ENCODE measurements at places on chromosomes 5 and 9.

GRCh38 chr5:87069974-87070608 is 197.6 kb upstream of the RASA1 start:
- H3K36me3 ChIP-seq = no peaks in the 10 kb centered on the region
- no peak overlapping the region for H3K4me3 ChIP-seq
- peaks cover 26% of the 10 kb centered on the region for H3K4me1 ChIP-seq
- DNase-seq = no peak
- H3K27ac ChIP-seq = peak overlapping the region; percentile 32

DNA sequence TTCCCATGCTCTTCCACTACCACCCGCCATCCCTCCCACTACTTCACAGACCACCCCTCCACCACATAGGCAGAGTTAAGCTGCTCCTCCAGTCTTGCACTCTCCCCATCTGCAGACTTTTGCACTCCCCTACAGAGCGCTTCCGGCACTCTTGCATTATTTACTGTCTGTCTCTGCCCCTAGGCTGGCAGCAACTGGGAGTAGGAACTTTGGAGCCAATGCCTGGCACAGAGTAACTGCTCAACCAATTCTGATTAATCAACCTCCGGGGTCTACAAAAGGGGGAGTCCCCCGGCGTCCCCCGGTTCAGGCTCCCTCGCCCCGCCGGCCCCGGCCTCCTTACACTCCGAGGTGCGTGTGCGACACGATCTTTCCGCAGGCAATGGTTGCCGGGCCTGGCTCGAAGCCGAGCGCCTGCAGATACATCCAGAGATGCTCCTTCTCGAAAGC is 498 bp downstream of the HAUS6 start:
- peak overlapping the region; percentile 97 for H3K27ac ChIP-seq
- no peaks in the 10 kb centered on the region for H3K27me3 ChIP-seq
- no peaks in the 10 kb centered on the region for H3K36me3 ChIP-seq
- H3K4me3 ChIP-seq = peak overlapping the region; percentile 92
- H3K4me1 ChIP-seq = peaks cover 40% of the 10 kb centered on the region

- peaks cover 32% of the 10 kb centered on the region for H3K27me3 ChIP-seq
- DNase-seq = no peak
- peak overlapping the region; percentile 44 for H3K27ac ChIP-seq
- no peak overlapping the region for H3K4me3 ChIP-seq
- H3K36me3 ChIP-seq = peaks cover 5% of the 10 kb centered on the region
Observed at GRCh38 chr5:174692982-174693422, 31.4 kb upstream of the MSX2 start.

GRCh38 chr5:99331061-99331460 is 402.3 kb upstream of the CHD1 start:
- H3K27me3 ChIP-seq = no peaks in the 10 kb centered on the region
- no peak overlapping the region for H3K27ac ChIP-seq
- no peaks in the 10 kb centered on the region for H3K4me1 ChIP-seq
- no peaks in the 10 kb centered on the region for H3K36me3 ChIP-seq
- no peak overlapping the region for H3K4me3 ChIP-seq

DNA sequence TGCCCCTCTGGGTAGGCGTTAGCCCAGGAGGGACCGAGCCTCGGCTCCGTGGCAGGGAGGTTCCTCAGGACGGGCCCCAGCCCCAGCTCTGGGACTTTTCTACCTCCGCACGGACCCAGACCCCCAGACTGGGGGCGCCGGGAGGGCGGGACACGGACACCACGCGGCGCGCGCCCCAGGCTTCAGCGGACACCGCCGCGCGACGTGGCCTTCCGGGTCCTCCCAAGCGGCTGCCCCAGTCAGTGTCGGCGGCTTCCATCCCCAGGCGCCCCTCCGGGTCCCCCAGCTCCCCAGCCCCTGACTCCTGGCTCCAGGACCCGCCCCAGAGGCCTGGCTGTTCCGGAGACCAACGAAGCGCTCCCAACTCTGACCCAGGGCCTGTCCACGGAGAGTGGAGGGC is 3.1 kb downstream of the LCNL1 start:
- H3K36me3 ChIP-seq = no peaks in the 10 kb centered on the region
- peaks cover 27% of the 10 kb centered on the region for H3K27me3 ChIP-seq
- DNase-seq = no peak
- no peak overlapping the region for H3K4me3 ChIP-seq
- no peak overlapping the region for H3K27ac ChIP-seq

DNA sequence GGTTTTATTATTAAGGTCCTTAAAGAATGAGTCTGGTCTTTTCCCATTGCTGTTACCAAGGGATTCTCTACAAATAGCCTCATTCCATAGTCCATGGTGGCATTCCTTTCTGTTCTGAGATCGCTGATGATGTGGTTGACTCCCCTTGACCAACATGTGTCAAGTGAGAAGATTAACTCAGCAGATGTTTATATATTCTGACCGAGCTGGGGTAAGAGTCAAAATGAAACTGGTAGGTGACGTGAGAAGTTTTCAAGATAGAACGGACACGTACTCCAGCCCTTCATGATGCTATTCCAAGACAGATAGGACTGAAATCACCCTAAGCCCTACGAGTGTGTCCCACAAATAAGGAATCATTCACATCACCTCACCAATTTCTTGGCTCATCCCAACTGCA is 155.5 kb upstream of the WWC1 start:
- H3K4me1 ChIP-seq = no peaks in the 10 kb centered on the region
- H3K27ac ChIP-seq = no peak overlapping the region
- no peaks in the 10 kb centered on the region for H3K36me3 ChIP-seq
- no peak for DNase-seq

DNA sequence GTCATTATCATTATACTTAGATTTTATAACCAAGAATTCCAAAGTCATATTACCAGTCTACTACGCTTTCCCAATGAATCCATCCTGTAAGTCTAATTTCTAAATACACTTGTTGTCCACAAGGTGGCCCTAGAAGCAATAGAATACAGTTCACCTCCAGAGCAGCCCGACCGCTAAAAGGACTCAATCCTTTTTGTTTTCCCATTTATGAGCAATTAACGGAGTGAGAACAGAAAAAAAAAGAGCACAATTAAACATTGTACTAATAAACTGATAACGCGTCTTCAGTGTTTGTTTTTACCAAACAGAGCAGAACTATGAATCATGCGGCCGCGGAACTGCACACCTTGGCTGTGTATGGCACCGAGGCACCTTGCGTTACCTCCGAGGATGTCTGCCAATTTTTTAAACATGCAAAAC is 160.7 kb upstream of the DAPK1 start:
- H3K27me3 ChIP-seq = peaks cover 39% of the 10 kb centered on the region
- H3K4me1 ChIP-seq = peaks cover 16% of the 10 kb centered on the region
- no peak for DNase-seq

DNA sequence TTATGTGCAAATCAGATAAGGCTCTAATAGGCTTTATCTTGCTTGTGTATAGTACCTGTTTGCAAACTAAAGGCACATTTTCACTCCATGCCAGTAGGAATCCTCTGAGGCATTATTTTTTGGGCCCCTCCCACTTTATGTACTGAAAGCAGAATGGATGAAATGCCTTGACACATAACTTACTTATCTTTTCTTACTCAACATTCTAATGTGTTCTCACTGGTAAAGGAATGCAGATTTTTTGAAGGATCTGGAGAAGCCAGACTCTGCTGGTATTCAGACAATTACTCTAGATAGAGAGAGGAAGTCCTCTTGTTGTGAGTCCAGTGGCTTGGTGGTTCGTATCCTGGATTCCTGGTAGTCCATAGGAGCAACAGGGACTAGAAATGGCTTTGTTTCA is 336.7 kb downstream of the CCDC171 start:
- H3K36me3 ChIP-seq = no peaks in the 10 kb centered on the region
- H3K27ac ChIP-seq = no peak overlapping the region
- no peaks in the 10 kb centered on the region for H3K4me1 ChIP-seq
- H3K27me3 ChIP-seq = no peaks in the 10 kb centered on the region

- no peak for DNase-seq
- H3K4me1 ChIP-seq = peaks cover 63% of the 10 kb centered on the region
- H3K27me3 ChIP-seq = no peaks in the 10 kb centered on the region
- peak overlapping the region; percentile 49 for H3K4me3 ChIP-seq
- H3K36me3 ChIP-seq = peaks cover 20% of the 10 kb centered on the region
- H3K27ac ChIP-seq = peak overlapping the region; percentile 60
Observed at GRCh38 chr9:137707361-137707760, 88.6 kb downstream of the EHMT1 start.

GRCh38 chr5:157819502-157820115 is 39.3 kb downstream of the CLINT1 start:
- no peak for DNase-seq
- H3K27me3 ChIP-seq = no peaks in the 10 kb centered on the region
- peaks cover 18% of the 10 kb centered on the region for H3K36me3 ChIP-seq
- H3K4me1 ChIP-seq = peaks cover 29% of the 10 kb centered on the region
- no peak overlapping the region for H3K4me3 ChIP-seq

GRCh38 chr5:119597728-119598298 is 31.5 kb upstream of the FAM170A start:
- no peak overlapping the region for H3K4me3 ChIP-seq
- H3K27ac ChIP-seq = no peak overlapping the region
- no peak for DNase-seq

- no peak overlapping the region for H3K4me3 ChIP-seq
- H3K27me3 ChIP-seq = no peaks in the 10 kb centered on the region
- H3K4me1 ChIP-seq = peaks cover 2% of the 10 kb centered on the region
- peaks cover 4% of the 10 kb centered on the region for H3K36me3 ChIP-seq
- peak overlapping the region; percentile 10 for H3K27ac ChIP-seq
- no peak for DNase-seq
Observed at GRCh38 chr9:85898332-85898731, 42.6 kb upstream of the NAA35 start.

- H3K4me1 ChIP-seq = no peaks in the 10 kb centered on the region
- H3K27ac ChIP-seq = no peak overlapping the region
- no peak overlapping the region for H3K4me3 ChIP-seq
Observed at GRCh38 chr5:141260458-141261237, 15.5 kb downstream of the PCDHB15 start.

DNA sequence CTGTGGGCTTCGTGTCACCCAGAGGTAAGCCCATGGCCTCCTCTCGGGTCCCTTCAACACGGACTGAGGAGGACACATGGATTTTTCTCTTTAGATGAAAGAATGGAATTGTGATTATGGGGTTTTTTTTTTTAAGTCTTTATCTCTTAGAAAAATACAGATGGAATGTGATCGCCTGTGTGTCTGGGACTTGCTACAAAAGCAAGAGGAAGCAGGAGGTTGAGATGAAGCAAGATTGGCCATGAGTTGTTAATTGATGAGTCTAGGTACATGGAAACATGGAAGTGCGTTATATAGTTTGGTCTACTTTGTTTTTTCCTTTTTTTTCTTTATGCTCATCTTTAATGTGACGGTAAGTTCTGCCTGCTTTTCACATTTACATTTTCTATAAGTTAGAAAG is 14.6 kb downstream of the USP20 start:
- peaks cover 40% of the 10 kb centered on the region for H3K4me1 ChIP-seq
- H3K27ac ChIP-seq = no peak overlapping the region
- DNase-seq = no peak

- H3K36me3 ChIP-seq = no peaks in the 10 kb centered on the region
- H3K27ac ChIP-seq = no peak overlapping the region
- no peak overlapping the region for H3K4me3 ChIP-seq
- H3K4me1 ChIP-seq = no peaks in the 10 kb centered on the region
- no peak for DNase-seq
Observed at GRCh38 chr5:126695091-126695490, 81.8 kb upstream of the LMNB1 start.

GRCh38 chr5:135467051-135467625 is 15.0 kb upstream of the TIFAB start:
- no peaks in the 10 kb centered on the region for H3K36me3 ChIP-seq
- DNase-seq = no peak
- H3K27ac ChIP-seq = no peak overlapping the region
- no peak overlapping the region for H3K4me3 ChIP-seq

DNA sequence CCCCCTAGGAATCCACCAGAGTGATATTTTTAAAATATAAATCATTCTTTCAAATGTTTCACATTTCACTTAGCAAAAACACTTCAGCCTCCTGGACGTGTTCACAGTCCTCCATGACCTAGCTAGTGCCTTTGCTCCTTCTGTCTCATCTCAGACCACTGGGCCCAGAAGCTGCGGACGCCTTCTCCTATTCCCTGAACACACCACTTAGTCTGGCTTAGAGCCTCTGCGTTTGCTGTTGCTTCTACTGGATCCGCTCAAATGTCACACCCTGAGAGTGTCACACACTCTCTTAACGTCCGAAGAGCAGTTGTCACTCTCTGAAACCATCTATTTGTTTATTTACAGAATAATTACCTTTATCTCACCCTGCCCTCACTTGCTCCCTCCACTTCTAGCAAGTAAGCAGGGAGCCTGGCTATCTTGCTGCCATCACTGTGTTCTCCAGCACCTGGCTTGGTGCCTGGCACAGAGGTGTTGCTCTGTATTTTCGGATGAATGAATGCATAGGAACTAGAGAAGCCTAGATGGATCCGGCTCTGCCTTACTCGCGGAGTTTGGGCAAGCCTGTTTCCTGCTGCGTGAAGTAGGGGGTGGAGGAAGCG is 1.2 kb upstream of the GRK6 start:
- no peak for DNase-seq
- peaks cover 48% of the 10 kb centered on the region for H3K4me1 ChIP-seq
- peaks cover under 1% of the 10 kb centered on the region for H3K36me3 ChIP-seq
- H3K27me3 ChIP-seq = no peaks in the 10 kb centered on the region
- peak overlapping the region; percentile 98 for H3K27ac ChIP-seq

GRCh38 chr9:29806937-29807618 is 2233.8 kb upstream of the C9orf72 start:
- no peaks in the 10 kb centered on the region for H3K36me3 ChIP-seq
- no peaks in the 10 kb centered on the region for H3K4me1 ChIP-seq
- no peaks in the 10 kb centered on the region for H3K27me3 ChIP-seq
- DNase-seq = no peak
- H3K4me3 ChIP-seq = no peak overlapping the region

DNA sequence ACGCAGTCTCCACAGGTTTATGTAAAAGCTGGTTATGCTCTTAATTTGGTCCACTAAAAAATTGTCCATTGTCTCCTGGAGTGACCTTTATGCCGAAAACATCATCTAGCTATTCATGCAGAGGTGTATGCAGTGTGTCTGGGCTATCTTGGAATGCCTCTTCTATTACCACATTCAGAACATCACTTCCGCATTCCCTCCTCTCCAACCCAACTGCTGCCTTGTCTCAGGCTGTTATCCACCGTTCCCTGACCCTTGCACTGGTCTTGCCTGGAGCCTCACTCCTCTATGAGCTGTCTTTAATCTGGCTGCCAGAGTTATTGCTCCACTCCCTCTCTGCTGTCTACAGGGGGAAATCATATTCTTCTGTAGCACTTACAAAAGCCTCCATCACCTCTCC is 214.1 kb upstream of the ANKRD55 start:
- no peak overlapping the region for H3K27ac ChIP-seq
- no peaks in the 10 kb centered on the region for H3K36me3 ChIP-seq
- DNase-seq = no peak
- H3K27me3 ChIP-seq = no peaks in the 10 kb centered on the region
- peaks cover 5% of the 10 kb centered on the region for H3K4me1 ChIP-seq

- H3K27me3 ChIP-seq = no peaks in the 10 kb centered on the region
- no peaks in the 10 kb centered on the region for H3K4me1 ChIP-seq
- H3K27ac ChIP-seq = no peak overlapping the region
Observed at GRCh38 chr5:118144540-118144939, 843.8 kb downstream of the DTWD2 start.

- peaks cover 6% of the 10 kb centered on the region for H3K4me1 ChIP-seq
- no peaks in the 10 kb centered on the region for H3K36me3 ChIP-seq
- no peak overlapping the region for H3K4me3 ChIP-seq
- no peak for DNase-seq
- H3K27me3 ChIP-seq = no peaks in the 10 kb centered on the region
Observed at GRCh38 chr9:123509646-123510045, 153.6 kb downstream of the CRB2 start.
